Esophagus squamous epithelium (tissue), 5 donors: ENCODE measurements at places on chromosomes 6 and 20.

DNA sequence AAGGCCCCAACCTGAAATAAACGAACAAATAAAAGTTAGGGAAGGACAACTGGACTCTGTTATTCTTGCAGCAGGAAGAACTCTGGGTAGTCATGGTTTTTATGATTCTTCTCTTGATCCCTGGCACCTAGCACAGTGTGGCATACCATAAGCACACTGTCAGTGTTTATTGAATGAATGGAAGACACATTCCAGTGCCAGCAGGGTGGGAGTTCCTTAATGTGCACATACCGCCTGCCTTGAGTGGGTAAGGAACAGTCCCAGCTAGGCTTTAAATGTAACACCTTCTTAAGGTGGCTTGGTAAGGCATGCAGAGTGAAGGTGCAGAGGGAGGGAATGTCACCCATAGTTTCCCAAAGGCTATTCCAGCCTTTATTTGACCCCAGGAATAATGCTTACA lies 162.9 kb upstream of the CEP162 start:
- no peak for DNase-seq

DNA sequence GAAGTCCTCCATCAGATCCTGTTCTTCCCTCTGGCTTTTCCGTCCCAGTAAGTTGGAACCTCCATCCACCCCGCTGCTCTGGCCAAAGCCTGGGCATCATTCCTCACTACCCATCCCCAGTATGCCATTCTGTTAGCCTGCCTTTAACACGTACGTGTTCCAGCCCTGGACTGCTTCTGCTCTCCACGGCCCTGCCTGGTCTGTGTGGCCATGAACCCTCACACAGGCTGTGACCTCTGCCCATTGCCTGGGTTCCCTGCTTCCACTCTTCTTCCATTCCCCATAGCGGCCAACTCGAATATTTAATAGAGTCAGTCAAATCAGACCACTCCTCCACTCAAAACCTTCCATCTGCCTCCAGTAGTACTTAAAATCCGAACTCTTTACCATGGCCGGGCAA lies 29.4 kb downstream of the RALGAPA2 start:
- DNase-seq: no peak

GRCh38 chr6:137884149-137884909 lies 17.3 kb downstream of the TNFAIP3 start:
- DNase-seq: no peak

GRCh38 chr20:44750081-44750805 lies 4.6 kb downstream of the KCNK15 start:
- no peak for DNase-seq

DNA sequence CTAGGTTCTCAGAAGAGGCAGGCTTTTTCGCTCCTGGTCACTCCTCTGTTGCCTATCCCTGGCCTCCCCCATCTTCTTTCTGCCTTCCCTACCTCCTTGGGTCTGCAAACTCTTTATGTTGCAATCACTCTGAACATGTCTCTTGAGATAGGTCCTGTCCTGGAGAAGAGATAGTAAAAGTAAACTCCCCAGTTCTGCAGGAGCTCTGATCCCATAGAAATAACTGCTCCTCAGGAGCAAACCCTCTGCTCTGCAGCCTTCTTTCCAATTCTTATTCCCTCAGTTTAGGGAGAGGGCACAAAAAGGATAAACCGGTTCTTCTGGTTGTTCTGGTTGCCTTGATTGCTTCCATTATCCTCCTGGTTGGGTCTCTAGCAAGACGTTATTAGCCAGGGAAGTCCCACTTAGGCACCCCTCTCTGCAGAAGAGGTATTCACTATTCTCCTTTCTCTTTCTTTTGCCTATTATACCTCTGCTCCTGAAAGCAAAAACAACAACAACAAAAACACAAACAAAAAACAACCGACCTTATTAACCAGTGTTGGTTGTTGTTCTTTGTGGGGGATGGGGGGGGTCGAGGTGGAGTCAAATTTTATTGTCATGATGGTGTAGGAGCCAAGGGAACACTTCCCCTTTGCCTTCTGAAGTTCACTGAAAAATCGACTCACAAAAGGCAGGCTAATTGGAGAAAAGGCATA lies 973 bp downstream of the TRIM38 start:
- DNase-seq: no peak
